ENCODE measurements at places on chromosomes 1 and 21.

GRCh38 chr1:108537976-108538375 lies 21.9 kb upstream of the EEIG2 start:
- no peak for DNase-seq

DNA sequence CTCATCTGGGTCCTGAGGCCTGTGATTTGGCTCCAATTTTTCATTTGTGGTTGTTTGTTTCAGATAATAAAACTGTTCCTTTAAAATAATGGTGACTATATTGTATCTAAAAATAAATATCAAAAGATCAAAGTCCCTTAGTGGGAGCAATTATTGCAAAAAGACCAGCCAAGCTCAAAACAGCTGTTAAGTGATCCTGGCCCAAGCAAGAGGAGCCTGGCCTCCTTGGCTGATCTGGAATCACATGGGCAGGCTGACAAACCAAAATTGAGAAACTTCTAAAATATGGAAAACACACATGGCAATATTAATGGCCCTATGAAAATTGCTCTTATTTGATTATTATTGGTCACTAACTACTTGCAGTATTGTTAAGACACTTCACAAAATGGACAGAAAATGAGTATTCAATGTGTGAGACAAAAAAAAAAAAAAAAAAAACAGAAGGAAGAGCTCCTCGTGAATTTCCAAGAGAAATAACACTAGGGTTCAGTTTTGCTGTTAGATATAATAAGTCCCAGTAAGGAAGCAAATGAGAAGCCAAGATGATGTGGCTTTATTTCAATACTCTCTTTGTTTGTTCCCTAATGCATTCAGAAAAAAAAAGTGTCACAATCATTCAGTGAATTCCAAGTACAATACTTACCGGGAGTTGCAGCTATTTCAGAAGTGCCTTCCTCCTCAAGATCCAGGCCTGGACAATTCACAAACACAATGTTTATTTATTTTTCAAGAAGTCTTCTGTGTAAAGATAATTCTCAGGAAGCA lies 105.1 kb downstream of the SEC16B start:
- DNase-seq, result no peak

DNA sequence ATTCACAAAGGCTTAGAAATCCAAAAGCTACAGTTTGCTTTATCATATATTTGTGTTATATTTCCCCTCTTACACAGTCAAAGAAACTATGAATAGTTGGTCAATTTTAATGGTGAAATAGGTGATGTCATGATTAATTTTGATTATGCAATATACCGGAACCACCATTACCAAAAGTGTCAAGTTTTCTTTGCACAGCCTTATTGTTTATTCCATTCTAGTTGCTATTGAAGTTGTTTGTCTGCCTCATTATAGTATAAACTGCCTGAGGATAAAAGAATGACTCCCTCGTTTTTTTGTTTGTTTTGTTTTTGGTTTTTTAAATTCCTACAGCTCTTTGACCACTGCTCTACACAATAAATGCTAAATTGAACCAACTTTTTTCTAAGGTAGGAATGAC lies 690.6 kb upstream of the ZP4 start:
- no peak for DNase-seq

DNA sequence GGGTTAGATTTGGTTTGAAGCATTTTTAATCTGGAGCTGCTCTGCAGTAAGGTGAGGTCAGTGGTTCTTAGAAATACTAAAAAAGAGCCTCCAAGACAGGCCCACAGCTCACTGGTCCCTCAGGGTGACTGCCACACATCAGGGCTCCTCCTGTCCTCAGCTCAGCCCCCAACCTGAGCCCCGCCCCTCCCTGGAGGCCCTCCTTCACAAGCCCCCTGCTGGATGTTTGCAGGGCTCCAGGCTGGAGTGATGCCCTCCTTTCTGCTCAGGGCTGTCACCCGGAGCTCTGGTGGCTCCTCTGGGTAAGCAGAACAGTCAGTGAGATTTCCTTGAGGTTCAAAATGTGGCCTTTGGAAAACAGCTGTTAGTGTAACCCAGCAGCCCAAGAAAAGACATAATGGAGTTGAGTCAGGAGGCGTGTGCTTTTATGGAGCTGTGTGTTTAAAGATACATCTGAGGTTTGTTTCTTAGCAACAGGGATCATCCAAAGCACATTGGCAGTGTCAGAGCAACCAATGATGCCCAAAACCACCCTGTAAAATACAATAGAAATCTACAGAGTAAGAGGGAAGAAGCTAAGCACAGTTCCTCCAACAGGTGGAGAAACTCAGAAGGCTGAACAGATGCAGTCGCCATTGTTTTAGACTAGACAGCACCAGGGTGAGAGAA lies 21.4 kb downstream of the STUM start:
- DNase-seq, result no peak

- DNase-seq, result no peak
These were observed 22.5 kb upstream of the MORC3 start for GRCh38 chr21:36297406-36297937.

DNA sequence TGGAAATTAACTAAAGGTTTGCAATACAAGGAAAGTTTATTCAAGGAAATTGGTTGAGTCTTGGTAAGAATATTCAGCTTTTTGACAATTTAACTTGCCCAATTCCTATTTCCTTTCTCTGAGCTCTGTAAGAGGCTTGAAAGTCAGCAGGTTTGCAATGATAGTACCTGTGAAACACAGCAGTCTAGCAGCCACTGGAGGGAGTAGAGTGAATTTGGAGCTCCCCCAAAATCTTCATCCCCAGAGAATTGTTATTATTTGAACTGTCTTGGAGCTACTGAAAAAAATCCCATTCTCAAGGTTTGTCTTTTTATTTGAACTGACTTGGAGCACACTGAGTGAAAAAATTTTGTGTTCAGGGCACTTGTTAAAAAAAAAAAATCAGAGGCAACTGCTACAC lies 654.2 kb upstream of the PKN2 start:
- DNase-seq, result no peak

- no peak for DNase-seq
These were observed 447.6 kb upstream of the PRMT6 start for GRCh38 chr1:106608841-106609240.

- no peak for DNase-seq
These were observed 34.6 kb downstream of the NR5A2 start for GRCh38 chr1:200062143-200062542.

DNA sequence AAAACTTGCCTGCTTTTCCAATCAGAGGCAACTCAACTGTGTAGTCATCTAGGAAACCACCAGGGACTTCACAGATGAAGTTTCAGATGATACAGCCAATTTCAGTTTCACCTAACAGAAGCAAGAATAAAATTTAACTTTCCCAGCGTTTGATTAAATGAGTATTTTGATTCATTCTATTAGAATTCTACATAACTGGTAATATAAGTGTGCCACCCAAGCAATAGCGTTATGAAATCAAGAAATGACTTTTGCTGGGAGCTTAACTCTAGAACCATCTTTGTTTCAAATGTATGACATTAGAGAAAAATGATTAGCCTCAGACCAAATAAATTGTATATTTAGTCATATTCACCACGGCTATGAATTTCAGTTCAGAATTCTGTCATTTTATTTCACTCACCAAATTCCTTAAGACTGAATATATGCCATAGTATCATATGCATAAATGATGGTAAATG lies 239.3 kb downstream of the NRIP1 start:
- no peak for DNase-seq

DNA sequence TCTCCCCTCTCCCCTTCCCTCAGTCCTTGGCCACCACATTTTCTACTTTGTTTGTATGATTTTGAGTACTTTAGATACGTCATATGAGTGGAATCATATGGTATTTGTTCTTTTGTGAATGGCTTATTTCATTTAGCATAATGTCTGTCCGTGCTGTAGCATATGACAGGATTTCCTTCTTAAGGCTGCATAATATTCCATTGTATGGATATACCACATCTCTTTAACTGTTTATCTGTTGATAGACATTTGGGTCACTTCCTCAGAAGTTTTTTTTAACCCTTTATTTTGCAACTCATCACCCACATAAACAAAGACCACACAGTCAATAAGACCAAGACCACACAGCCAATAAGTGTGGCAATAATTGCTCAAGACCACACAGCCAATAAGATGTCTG lies 24.9 kb downstream of the FAM163A start:
- DNase-seq, result no peak

DNA sequence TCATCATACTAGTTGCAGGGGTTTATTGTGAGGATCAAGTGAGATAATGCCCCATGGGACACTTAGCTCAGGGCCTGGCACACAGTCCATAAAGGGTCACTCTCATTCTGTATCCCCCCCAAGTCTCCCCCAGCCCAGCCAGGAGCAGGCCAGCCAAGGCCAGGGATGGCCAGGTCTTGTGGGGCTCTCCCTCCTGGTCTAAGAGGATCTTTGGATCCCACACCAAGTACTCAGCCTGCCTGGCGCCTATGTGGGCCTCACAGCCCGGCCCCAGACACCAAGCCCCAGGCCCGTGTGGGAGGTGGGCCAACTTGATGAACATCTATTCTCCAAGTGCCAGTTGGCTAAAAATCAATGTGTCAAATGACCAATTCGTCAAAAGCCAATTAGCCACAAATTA lies 117.8 kb downstream of the GLIS1 start:
- no peak for DNase-seq

GRCh38 chr1:223832637-223832943 lies 13.2 kb downstream of the TP53BP2 start:
- DNase-seq, result no peak

- no peak for DNase-seq
These were observed 161.8 kb upstream of the PDE4B start for GRCh38 chr1:65630855-65631254.

- no peak for DNase-seq
These were observed 686 bp downstream of the KMO start for GRCh38 chr1:241532864-241533263.

DNA sequence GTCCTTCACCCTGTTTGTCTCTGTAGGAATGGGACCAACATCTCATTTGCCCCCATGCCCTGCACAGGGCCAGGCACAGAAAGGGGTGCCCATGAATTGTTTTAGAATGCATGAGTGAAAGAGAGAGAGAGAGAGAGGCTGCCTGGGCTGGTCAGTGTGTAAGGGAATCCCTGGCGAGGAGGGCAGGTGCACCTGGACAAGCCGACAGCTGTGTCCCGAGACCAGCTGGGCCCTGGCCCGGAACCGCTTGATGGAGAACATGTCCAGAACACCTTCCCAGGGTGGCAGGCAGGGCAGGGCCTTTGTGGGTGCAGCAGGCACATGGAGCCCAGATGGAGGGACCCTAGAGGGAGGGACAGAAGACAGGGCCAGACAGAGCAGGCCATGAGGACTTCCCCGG lies 22.7 kb downstream of the SPOCD1 start:
- DNase-seq, result no peak

- no peak for DNase-seq
These were observed 33.6 kb downstream of the WNT2B start for GRCh38 chr1:112542206-112542973.

- no peak for DNase-seq
These were observed 58.5 kb upstream of the LRRC53 start for GRCh38 chr1:74570797-74571492.

DNA sequence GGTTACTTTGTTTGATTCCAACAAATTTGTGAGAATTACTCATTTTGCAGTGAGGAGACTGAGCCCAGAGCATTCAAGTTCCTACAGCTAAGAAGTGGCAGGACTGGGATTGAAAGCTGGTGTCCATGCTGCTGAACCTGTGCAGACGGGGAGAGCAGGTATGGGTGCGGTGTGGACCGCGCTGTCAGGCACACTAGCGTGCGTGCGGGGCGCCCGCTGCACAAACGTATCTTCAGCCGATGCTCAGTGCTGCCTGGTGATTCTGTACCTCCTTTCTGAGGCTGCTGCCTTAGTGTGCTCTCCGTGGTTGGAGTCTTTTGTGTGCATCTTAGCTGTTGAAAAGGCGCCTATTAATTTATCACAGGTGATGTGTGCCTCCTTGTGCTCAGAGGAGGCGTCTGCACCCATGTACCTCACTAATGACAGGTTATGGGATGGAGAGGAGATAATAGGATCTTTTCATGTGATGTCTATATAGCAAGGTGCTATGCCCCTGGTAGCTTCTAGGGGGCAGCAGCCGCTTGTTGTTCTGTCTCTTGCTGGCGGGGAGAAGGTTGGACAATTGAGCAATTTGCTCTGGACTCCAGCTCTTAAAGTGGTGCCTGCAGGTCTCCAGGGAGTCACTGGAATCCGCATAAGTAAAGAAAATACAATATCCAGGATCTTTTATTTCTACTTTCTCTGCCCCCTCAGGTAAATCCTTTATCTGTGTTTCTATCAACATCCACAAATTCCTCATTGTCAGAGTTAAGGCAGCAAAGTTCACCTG lies 32.5 kb downstream of the PEX14 start:
- DNase-seq, result peak; percentile 8

- no peak for DNase-seq
These were observed 13.7 kb downstream of the RHEX start for GRCh38 chr1:206066479-206067171.

- no peak for DNase-seq
These were observed 25.3 kb upstream of the IFI16 start for GRCh38 chr1:158984386-158984785.

- no peak for DNase-seq
These were observed 18.1 kb downstream of the URB2 start for GRCh38 chr1:229643996-229644745.

GRCh38 chr1:211537253-211537652 lies 41.7 kb downstream of the SLC30A1 start:
- DNase-seq, result no peak

DNA sequence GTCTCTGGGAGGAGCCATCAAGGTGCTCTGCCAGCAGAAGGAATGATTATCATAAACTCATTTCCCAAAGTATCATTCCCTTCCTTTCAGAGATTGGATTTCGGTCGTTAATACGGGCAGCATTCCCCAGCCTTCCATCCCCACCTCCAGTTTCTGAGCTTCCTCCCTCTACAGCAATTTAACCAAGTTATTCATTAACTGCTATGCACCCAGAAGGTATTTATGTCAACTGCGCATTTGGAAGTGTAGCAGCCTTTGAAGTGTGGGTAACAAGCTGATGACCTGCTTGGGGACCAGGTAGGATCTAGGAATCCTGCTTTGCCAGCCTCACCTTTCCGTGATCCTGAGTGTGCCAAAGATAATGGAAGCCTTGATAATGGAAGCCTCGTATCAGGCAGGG lies 172.4 kb upstream of the IGSF21 start:
- DNase-seq, result no peak

DNA sequence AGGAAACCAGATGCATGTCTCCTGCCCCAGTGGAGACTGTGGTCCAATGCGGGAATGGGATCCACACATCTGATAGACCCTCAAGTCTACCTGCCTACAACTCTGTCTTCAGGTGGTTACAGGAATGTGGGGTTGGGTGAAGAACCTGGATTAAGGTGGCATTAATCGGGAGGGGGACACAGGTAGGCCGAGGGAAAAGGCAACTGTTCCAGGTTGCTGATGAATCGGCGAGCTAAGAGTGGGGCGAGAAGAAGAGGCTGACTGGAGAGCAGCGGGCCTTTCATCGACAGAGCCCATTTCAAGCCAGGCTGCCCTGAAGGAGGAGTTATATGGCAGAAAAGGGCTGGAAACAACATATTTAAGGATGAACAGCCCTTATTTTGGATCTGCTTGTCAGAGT lies 836 bp downstream of the CD2 start:
- DNase-seq, result no peak

DNA sequence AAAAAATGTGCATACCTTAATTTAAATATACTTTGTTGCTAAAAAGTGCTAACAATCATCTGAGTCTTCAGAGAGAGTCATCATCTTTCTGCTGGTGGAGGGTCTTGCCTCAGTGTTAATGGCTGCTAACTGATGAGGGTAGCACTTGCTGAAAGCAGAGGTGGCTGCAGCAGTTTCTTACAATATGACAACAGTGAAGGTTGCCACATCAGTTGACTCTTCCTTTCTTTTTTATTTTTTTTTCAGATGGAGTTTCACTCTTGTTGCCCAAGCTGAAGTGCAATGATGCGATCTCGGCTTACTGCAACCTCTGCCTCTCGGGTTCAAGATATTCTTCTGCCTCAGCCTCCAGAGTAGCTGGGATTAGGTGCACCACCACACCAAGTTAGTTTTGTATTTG lies 2.6 kb upstream of the CFAP45 start:
- DNase-seq, result no peak

All from hippocampal formation (tissue), 2 donors.